ENCODE measurements at places on chromosomes 3 and 15. TPM values are rescaled to one million over a fixed set of nuclear protein-coding genes. Genes with fewer than 3 reads are reported as not detected.

DNA sequence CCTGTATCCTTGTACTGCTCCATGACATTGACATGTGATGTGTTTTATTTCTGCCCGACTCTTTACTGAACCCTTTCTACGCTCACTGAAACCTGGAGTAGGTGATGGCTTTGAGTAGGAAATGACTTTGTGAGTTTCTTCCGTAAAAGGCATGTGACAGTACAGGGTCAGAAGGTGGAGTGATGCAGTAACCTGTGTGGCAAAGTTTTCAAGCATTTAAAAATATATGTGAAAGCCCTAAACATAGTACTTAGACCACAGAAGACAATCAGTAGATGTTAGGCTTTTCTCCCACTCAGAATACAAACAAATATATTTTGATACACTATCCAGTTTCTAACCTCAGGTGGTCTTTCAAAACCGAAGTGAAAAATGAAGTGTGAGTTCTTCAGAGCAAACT is 31.3 kb upstream of the SACM1L start:
- DNase-seq: no peak

DNA sequence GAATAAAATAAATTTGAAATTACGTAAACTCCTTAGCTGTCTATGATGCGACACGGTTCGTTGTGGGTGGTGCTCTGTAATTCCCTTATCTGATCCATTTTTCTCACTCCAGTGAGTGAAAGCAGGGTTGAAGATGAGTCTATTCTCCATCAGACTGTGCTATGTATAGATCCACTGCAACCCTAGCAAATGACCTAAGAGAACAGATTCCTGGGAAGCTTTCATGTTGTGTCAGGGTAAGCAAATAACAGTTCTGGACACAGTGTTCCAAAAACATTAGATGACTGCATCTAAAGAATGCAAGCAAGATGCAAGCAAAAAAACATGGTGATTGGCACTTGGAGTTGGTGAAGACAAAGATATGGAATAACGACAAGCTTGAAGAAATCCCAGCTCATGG is 239.3 kb downstream of the SLC9A9 start:
- DNase-seq: no peak

SQOR gene
- total RNA-seq: 25.7 TPM

DNA sequence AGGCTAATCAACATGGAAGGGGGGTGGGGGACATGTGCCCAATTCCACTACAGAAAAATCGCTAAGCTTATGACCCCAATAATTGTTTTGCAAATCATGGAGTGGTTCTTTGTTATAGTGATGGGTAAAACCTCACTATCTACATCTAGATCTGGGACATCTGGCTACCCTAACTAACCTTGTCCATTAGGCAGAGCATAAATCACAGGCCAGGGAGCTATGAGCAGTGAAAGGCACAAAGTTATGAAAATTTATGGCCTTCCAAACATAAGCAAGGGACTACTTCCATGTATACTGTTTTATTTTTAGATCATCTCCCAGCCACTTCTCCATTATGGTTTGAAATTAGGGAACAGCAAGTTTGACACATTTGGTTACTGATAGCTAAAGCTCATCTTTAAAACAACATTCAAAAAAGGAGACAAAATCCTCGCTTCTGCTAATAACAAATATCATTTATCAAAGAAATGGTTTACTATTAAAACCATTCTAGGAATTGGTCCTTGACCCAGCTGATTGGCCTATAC is 78.3 kb downstream of the RSL24D1 start:
- DNase-seq: no peak

All from HFFc6 (cell line).